ENCODE measurements at places on chromosomes 12 and 14. TPM values are rescaled to one million over a fixed set of nuclear protein-coding genes. Genes with fewer than 3 reads are reported as not detected.

GRCh38 chr12:98939350-98939749, 294.3 kb downstream of the APAF1 start:
- DNase-seq: no peak

- DNase-seq: no peak
These were observed 585.5 kb downstream of the VRK1 start for GRCh38 chr14:97382616-97383226.

Gene CIROP
- not detected for total RNA-seq

DNA sequence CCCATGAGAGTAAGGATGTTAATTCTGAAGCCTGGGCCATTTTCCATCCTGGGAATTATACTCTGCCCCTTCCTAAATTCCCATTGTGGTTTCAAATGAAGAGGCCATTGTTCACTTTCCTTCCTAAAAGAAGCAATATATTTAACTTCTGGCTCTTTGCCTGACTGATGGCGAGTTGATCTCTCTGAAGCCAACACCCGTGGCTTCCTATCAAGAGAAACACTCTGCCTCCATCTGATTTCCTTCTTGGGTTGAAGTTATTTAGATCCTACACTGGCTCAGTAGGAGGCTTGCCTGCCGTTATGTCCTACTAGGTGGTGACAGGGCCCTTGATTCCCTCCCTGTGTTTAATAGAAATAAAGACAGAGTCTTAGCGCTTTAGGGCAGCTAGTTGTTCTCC, 97.4 kb downstream of the PRKCH start:
- no peak for DNase-seq

Gene MYH7
- total RNA-seq: not detected

DNA sequence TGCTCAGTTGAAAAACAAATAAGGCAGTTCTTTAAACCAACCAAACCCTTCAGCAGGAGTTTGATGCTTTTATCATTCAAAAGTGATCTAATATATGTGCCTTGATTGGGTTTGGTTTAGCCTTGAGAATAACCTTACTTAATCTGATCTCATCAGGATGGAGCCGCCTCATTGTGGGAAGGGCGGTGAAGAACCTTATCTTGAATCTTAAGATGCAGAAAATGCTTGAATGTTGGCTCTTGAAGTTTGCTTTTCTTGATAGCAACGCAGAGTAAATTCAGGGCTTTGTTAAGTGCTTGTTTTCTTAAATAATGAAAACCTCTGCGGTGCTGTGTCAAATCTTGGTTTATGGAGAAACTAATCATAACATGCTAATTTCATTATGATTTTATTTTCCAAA, 138.2 kb downstream of the MON2 start:
- DNase-seq: no peak

DNA sequence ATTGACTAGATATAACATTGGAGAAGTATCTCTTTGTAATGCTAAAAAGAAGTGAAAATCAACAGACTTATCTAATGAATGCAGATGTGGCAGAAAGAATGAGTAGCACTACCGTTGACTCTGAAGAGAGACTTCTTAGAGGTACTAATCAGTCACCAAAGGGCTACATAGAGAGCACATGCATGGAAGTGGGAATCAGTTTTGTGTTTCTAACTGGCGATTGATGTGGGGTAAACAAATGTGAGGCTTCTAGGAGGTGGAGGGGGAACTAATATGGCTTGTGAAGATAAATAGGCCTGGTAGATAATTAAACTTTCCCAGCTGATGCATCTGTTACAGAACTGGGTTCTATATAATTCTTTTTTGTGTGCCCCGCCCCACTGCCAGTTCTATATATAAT, 10.5 kb downstream of the COCH start:
- DNase-seq: no peak

Gene TAS2R20
- total RNA-seq: 3.4 TPM

DNA sequence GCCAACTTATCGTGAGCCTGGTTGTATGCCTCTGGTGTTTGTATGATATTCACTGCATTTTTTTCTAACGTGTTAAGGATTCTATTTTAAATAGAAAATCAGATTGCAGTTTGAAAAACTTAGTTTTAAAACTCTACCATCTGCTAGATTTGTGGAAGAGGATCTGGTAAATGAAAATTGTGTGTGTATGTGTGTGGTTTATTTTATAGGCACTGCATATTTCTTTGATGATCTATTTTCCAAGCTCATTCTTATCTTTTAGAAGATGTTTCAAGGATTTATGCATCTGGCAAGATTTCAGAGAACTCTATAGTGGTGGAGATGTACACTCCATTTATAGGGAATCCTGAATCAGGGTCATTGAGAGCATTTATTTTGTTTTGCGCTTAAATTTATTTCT, 69.8 kb downstream of the HMGA2 start:
- DNase-seq: no peak

Gene ABCC9
- total RNA-seq: 17.7 TPM

Gene RDH5
- 6.6 TPM for total RNA-seq

GRCh38 chr14:39050389-39050788, 52.6 kb downstream of the SEC23A start:
- DNase-seq: no peak

- no peak for DNase-seq
These were observed 3.4 kb upstream of the MYRFL start for GRCh38 chr12:69821456-69822159.

- peak; percentile 50 for DNase-seq
These were observed 1.3 kb downstream of the DDN start for GRCh38 chr12:48997719-48998496.

DNA sequence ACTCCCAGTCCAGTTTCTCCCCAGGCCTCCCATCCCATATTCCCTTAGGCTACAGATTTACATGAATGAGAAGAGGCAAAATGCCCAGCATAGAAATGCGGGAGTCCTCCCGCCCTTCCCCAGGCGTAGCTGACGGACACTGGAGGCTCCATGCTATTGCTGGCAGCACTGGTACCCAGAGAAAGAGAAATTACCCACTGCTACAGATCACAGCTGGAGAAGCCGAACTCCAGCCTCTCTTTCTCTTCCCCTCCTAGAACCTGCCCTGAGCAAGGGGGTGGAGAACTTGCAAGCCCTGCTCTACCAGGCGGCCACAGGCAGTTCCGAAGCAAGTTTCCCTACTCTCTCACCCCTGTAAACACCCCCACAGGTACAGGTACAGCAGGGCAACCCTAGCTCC, 3.6 kb downstream of the LTBR start:
- DNase-seq: no peak

GRCh38 chr14:36091096-36091495, 85.4 kb downstream of the PTCSC3 start:
- no peak for DNase-seq

DNA sequence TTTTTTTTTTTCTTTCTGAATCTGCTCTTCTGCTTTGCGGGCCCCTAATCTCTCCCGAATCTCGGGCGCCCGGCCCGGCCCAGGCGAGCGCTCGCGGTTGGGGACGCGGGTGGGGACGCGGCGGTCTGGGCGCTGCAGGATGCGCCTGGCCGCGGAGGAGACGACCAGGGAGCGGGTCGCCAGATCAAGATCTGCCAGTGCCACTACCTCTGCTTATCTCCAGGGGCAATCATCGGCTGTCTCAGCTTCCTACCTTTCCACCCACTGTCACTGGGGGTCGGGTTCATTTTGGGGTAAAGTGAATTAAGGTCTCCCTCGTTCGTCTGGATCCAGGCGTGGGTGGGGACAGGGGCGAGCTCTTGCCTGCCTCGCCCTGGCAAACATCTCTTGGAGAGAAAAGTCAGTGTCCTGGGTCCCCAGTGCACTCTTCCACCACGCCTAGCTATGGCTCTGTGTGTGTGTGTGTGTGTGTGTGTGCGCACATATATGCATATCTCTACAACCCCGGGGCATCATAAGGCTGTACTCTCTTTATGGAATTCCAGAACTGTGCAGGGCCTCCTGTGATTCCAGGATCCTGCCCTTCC, 422.3 kb downstream of the VRK1 start:
- peak; percentile 27 for DNase-seq

- no peak for DNase-seq
These were observed 49.2 kb downstream of the FGD4 start for GRCh38 chr12:32448586-32448985.

GRCh38 chr12:62785941-62786559, 148.9 kb downstream of the PPM1H start:
- DNase-seq: peak; percentile 69

Gene MYH6
- not detected for total RNA-seq

Gene CNOT2
- 121 TPM for total RNA-seq

GRCh38 chr12:62537551-62537950, 70.9 kb downstream of the MON2 start:
- DNase-seq: no peak

GRCh38 chr14:45377166-45377565, 124.2 kb upstream of the MIS18BP1 start:
- no peak for DNase-seq

Gene RACGAP1
- total RNA-seq: 47.1 TPM

- peak; percentile 25 for DNase-seq
These were observed 43.1 kb downstream of the DNAH10 start for GRCh38 chr12:123805173-123805572.

Gene KRT85
- not detected for total RNA-seq

Gene GLT8D2
- not detected for total RNA-seq

- no peak for DNase-seq
These were observed 10.1 kb downstream of the PGAM5 start for GRCh38 chr12:132720606-132721345.

GRCh38 chr12:20368114-20368650, at the start of gene PDE3A:
Gene PDE3A, plus strand, starts transcription at chr12:20368537. Its CDS starts 748 bp downstream, at chr12:20369285.
- peak; percentile 84 for DNase-seq

DNA sequence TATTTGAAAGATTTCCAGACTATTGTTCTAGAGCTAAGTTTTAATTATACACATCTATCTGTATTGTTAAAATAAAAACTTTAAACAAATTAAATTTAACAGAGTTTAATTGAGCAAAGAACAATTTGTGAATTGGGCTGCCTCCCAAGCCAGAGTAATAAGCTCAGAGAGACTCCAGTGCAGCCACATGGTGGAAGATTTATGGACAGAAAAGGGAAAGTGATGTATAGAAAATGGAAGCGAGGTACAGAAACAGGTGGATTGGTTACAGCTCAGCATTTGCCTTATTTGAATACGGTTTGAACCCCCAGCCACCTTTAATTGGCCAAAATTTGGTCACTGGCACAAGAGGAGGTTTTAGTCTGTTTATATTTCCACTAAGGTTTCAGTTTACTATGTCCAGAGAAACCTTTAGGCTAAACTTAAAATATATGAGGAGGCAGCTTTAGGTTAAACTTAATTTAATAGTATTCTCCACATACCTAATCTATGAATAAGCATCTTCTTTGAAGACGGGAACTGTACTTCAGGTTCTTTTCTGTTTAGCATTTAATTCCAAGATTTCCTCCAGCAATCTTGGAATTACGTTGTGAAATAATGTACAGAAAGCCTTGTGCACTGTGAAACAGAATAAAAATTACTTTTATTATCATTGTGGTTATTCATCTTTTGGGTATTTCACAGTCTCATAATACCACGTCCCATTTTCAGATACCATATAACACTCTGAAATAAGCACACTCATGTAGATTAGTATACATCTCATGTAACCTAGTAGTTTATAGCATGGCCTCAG, 19.4 kb downstream of the SRGAP1 start:
- DNase-seq: no peak

- no peak for DNase-seq
These were observed 98.6 kb downstream of the VRK1 start for GRCh38 chr14:96895658-96896271.

Gene CCDC38
- not detected for total RNA-seq

DNA sequence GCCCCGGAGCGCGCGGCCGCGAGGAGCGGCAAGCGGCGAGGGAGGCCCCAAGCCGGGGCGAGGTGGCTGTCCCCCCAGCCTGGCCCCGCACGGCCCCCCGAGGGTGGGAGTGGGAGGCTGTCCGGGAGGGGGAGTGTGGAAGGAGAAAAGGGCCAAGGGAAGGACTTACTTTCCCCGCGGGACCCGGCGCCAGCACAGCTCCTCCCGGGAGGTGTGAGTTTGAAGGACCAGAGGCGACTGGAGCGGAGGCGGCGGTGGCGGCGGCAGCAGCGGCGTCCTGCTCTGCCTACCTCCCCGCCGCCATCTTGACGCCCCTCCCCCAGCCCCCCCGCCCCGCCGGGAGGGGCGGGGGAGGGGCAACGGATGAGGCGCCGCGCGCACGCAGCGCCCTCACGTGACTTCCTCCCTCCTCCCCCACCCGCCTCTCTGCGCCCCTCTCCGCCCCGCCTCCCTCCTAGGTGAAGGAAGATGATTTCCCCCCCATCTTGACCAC, at the start of gene SBNO1:
Gene SBNO1 (minus strand): TSS at position 316 of the 493 bp plus-strand sequence. CDS start 14,406 bp downstream, outside the sequence.
- peak; percentile 89 for DNase-seq

DNA sequence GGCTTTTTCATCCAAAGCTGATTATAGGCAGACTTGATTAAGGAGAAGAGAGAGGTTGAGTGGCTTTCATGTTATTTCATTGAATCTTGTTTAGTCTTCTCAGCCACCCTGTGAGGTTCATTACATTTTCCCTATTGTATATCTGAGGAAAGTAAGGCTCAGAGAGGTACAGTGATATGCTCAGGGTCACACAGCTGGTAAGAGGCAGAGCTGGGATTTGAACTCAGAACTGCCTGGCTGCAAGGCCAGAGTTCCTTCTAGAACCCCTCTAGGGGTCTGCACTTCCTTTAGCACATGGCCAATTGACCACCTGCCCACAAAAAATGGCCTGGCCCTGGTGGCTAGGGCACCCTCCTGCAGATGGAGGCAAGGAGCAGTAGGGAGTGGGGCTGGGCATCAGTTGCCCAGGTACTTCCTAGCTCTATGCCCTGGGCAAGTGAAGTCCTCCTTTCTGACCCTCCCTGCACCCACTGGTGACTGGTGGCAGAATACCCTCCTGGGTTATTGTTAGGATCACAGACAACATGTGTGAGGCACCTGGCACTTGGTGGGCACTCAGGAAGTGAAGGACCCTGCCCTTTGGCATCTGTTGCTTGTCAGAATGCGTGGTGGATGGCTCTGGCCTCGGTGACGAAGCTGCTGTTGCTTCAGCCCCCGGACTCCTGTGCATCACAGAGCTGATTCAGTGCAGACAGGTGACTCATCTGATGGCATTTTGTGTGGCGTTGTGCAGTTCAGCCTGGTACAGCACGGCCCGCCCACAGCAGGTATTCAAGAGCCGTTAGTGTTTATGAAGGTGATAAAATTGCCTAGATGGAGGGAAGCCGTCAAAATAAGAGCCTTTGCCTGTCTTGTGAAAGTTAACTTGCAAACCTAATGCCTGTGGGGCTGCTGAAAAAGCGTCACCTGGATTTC, 115.8 kb downstream of the SLC25A47 start:
- DNase-seq: no peak
